Fibroblast of upper back skin (primary cell): ENCODE measurements at places on chromosomes 1 and 21.

GRCh38 chr1:101379950-101380349 lies 143.1 kb downstream of the S1PR1 start:
- DNase-seq = no peak

DNA sequence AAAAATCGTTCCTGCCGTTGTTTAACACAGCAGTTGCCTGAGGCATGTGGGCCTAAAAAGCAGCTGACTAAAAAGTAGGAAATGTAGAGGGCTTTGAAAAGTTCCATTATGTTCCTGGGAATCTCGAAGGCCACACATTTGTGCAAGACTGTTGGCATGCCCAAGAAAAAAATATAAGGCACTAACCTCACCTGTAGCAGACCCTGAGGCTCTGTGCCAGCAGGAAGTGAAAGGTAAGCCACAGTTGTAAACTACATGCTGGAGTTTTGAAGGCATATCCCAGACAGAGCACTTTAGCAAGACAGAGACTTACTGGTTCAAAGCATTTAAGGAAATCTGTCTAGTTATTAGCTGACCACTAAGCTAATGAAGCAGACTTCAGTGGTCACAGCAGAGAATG lies 52.7 kb downstream of the TRMT1L start:
- no peak for DNase-seq

DNA sequence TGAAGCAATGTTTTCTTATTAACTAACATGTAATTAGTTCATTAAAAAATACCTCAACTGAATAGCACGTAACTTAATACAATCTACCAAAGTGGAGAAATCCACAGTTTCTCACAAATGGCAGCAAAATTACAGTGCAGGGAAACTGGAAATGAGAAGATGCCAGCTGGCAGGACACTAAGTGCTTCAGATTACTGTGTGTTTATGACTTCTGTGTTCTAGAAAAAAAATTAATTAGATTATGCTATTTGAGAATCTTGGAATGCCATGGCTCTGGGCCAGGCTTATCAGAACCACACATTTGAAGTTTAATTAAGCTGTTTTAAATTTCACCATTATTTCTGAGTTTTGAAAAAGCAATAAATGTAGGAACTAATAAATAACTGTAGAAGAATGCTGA lies 357.6 kb downstream of the TGFB2 start:
- DNase-seq = no peak

GRCh38 chr1:53781654-53782053 lies 42.7 kb upstream of the GLIS1 start:
- peak; percentile 89 for DNase-seq

- peak; percentile 31 for DNase-seq
These were observed 8.6 kb upstream of the FOXE3 start for GRCh38 chr1:47407481-47407880.

DNA sequence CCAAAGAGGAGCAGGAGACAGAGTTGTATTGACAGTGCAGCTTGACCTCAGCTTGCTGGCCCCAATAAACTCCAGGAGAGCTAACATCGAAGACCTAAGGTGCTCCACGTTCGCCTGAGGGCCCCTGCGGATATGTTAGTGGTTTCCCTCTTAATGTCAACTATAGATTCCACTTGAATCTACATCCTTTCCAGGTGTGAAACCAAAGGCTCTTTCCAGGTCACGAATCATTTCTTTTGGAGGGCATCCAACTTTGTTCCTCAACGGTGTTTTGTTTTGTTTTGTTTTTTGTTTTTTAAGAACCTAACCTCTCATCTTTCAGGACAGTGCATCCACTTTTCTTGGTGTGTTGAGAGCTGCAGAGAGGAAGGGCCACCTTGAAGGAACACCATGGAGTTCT lies 267.6 kb upstream of the SGIP1 start:
- no peak for DNase-seq

- no peak for DNase-seq
These were observed 8.5 kb downstream of the CD2 start for GRCh38 chr1:116762781-116763115.

- peak; percentile 92 for DNase-seq
These were observed 4.7 kb upstream of the FAAP20 start for GRCh38 chr1:2199042-2199810.

DNA sequence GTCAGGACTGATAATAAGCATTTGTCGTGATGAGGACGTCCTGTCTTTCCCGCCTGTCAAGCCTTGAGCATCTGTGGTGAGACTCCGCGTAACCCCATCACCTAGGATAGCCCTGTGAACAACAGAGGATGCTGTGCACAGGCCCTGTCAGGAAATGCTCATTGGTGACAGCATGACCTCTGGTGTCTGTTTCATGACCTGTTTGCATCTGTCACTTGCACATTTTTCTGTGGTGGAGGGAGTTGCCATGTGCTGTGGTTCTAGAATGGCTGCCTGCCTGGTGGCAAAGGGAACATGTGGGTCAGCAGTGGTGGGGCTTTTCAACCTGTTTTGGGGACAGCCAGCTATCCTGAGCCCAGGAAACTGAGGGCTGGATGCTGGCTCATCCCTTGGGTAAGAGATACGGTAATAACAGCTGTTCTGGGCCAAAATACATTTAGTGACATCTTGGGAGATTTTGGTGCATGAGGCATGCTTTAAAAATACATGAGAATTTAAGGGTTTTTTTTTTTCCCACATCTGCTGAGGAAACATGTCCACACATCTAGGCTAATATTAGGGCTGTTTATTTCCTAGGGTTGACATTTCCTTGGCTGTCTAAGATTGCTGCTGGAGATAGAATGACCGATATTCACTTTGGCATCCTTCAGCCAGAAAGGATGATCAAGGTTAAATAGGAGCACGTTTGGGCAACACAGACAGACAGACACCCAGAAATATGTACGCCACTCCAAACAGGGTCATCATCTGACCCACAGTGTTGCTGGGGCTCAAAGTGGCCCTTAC lies 52.9 kb downstream of the KCNC4 start:
- DNase-seq = no peak

DNA sequence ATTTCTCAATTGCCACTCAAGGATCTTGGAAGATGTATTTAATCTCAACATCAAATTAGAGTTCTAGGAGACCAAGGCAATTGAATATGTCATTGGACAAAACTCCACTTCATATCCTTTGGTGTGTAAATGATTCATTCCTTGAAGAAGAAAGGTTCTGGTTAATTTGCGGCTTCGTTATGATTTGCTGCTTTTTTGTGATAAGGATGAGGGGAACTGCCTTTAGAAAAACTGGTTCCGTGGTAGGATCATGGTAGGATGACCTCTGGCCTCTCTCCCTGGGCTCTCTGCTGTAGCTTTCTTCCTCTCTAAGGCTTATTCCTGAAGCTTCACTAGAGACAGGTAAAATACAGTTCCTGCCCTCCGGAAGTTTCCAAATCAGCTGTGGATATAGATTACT lies 51.5 kb upstream of the ERRFI1 start:
- DNase-seq = no peak

DNA sequence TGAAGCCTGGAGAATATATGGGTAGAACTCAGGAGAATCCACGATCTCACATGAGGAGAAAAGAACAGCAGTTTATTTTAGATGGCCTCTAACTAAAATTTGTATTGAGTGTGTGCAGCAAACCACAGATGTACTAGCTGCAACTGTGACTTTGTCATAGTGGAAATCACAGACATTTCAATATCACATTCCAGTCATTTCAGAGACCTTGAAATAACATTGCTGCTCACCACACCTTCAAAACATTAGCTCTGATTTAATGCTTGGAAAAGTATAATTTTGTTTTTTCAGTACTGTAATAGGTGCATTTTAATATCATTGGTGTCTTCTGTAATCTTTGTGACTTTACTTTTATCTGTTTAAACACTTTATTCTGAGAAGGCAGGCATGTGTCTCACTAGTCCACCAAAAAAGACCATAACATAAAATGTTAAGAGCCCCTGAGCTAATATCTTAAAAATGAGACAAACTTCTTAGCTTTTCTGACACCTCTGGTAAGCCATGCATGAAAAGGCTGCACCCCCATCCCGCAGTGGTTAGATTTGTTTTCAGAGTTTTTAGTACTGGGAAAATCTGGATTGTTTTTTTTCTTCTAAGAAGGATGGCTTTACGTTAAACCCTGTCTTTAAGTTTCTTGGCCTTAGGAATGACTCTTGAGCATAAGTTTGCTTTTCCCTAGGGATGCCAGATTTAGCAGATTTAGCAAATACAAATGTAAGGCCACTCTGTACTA lies 30.1 kb downstream of the KCNJ15 start:
- DNase-seq = no peak

DNA sequence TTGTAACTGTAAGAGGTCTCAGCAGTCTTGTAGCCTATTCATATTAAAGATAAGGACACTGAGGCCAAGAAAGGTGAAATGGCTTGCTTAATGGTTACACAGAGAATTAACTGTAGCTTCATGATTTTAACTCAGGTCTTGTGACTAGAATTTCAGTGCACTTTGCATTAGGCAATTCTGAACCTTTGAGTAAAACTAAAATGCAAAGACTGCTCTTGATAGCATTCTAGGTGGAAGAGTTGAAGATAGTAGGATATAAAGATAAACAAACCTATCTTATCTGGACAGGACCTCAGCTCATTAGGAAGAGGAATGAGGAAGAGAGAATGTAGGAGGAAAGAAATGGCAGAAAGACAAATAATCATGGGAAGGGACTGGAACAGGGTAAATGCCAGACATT lies 68.6 kb upstream of the RGL1 start:
- no peak for DNase-seq

DNA sequence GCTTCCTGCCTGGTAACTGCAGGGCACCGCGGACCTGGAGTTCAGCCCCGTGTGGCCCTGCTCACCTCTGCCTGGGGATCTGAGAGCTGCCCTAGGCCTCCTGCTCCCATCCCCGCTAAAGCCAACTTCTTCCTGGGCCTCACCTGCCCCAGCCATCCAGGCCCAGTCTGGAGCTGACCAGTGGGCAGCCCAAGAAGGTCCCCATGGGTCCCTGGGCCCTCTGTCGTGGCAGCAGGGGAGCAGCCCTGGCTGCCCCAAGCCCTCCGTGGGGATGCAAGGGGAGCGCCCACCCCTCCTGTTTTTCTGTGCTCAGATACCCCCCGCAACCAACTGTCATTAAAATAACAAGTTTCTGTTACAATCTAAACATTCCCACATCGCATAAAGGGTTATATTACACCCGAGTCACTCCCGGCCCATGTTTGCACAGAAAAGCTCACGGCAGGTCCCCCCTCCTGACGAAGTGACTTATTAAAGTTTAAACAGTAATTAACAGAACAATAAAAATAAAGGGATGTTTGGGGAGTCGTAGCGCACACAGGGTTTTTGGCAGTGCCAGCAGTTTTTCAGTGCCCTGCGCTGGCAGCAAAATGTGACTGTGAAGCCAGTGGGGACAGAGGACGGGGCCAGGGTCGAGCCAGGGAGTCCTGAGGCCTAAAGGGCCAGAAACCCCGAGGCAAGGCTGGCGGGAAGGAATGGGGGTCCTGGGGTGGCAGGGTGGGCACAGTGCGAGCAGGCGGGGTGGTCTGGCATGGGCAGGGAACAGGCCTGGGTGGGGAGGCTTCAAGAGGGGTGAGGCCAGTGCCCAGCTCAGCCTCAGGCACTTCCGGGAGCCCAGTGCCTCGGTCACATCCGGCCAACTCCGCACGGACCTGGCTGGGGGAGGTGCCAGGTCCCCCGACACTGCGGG lies 121.5 kb downstream of the CASZ1 start:
- no peak for DNase-seq
